CD4-positive, alpha-beta T cell treated with Interferon gamma for 1 hour (primary cell): ENCODE measurements at places on chromosomes 4 and X.
A peak's percentile ranks its signal among the peaks of the same experiment; 100 is the strongest.

DNA sequence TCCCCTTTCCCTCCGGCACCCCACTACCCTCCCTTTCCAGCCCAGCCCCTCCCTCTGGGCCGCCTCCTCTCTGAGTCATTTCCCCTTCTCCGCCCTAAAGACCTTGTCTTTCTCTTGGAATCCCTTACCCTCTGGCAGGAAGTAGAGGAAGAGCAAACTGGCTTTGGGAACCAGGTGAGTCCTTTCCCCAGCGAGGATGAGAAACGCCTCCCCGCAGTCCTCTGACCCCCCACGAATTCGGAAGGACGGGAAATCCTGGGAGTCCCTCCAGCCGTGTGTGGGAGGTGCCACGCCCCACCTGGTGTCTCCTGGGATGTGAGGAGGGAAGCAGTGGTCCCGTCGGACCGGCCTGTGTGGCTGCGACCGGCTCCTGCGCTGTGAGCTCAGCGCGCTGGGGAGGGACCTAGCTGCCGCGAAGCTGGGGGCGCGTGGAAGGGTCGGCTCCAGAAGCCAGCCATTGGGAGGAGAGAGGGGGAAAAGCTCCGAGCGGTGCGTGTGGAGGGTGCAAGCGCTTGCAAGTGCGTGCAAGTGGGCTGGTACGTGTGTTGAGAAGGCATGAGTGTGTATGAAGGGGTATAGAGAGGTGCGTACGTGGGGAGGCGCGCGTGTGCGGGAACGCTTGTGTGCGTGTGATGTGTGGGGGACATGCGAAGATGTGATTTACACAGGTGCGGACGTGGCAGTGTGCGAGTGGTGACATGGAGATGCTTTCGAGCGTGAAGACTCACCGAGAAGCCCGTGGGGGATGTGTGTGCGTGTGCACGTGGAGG, 46.3 kb downstream of the TEX13B start:
- no peak for DNase-seq

- no peak for DNase-seq
Observed at GRCh38 chrX:18160369-18160768, 60.3 kb downstream of the BEND2 start.

DNA sequence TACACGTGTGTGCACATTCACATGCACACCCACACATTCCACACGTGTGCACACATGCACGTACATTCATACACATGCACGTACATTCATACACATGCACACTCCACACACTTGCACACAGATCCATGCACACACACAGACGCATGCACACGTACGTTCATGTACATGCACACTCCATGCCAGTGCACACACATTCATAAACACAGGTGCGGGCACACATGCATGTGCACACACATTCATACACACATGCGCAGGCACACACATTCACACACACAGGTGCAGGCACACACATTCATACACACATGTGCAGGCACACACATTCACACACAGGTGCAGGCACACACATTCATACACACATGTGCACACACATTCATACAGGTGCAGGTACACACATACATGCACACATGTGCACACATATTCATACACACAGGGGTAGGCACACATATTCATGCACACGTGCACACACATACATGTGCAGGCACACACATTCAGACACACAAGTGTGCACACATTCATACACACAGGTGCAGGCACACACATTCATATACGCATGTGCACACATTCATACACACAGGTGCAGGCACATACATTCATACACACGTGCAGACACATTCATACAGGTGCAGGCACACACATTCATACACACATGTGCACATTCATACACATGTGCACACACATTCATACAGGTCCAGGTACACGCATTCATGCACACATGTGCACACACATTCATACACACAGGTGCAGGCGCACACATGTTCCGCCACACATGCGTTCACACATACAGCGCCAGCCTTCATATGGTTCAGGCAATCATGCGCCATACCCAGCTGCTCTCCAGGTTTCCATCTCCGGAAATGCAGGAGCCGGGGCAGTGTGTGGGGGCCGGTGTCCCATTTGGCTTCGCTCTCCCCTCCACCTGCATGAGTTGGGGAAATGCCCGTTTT, 124.8 kb downstream of the HMX1 start:
- no peak for DNase-seq

- no peak for DNase-seq
Observed at GRCh38 chr4:173330590-173330989, 3.6 kb downstream of the HMGB2 start.

GRCh38 chr4:5999830-6000365, 18.3 kb downstream of the C4orf50 start:
- no peak for DNase-seq

DNA sequence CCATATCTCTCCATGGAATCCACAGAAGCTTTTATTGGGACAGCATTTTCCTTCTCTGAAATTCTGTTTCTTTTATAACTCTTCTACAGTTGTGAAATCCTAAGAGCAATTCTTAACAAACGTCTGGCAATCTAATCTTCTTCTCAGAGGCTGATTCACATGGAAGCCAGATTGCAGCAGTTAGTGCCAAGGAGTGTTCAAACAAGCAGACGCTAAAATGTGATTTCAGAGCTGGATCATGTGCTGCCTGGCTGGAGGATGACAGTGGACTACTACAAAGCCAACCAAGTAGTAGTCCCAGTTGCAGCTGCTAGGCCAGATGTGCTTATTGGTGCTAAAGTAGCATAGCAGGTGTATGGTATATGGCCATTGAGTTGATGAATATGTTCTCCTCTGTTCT, 27.7 kb upstream of the GLRB start:
- DNase-seq: no peak

GRCh38 chrX:152177497-152178269, 39.3 kb upstream of the MAGEA10 start:
- no peak for DNase-seq

DNA sequence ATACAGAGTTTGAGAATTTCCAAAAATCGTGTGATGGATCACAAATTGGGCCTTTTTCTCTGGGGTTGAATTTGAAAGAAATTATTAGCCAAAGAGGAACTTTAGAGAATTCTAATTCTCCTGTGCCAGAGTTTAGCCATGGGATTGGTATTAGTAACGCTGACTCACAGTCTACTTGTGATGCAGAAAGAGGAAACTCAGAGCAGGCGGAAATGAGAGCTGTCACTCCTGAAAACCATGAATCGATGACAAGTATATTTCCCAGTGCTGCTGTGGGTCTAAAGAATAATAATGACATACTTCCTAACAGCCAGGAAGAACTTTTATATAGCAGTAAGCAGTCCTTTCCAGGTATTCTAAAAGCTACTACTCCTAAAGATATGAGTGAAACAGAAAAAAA, 64.9 kb downstream of the N4BP2 start:
- DNase-seq: peak; percentile 29

DNA sequence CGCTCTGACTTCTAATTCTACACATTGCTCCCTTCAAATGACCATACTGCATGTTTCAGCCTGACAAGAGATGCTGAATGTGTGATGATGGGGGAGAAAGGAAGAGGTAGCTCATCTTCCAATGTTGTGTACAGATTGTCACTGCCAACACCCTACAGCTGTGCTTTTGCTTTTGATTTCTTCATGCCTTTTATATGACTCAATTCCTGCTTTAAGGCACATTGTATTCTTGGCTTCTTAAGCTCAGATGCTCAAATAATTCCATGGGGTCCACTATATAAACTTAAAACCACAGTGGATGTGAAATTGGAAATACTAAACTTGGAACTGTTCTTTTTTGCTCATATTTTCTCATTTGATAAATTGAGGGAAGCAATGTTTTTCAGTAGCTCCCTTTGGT, 183.2 kb upstream of the WDFY3 start:
- no peak for DNase-seq

- no peak for DNase-seq
Observed at GRCh38 chr4:71052034-71052433, 58.6 kb downstream of the DCK start.

DNA sequence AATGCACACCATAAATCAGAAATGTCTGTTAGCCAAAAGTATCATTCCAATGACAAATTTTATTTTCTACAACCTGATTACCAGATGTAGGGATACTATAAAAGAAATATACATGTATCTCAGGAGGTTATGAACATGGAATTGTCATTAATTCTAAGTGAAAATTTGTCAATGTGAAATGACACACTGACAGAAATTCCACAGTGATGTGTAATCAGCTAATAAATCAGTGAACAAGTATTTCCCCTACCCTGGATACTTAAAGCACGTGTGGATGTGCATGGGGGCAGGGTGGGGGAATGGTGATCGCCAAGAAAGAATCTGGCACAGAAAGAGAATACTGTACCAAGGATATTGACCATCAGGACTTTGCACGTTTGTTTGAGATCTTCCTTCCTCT, 123.6 kb downstream of the SH3RF1 start:
- DNase-seq: no peak

DNA sequence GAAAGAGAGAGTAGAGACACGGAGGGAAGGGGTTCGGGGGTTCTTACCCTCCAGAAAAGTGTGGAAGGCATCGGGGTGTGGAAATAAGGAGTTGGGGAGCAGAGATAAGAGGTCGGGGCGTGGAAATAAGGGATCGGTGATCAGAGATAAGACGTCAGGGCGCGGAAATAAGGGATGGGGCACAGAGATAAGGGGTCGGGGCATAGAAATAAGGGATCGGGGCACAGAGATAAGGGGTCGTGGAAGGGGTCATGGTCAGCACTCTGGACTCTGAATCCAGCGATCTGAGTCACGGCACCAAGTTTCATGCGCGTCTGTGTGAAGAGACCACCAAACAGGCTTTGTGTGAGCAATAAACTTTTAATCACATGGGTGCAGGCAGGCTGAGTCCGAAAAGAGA, 119.1 kb downstream of the PCDH10 start:
- DNase-seq: no peak

DNA sequence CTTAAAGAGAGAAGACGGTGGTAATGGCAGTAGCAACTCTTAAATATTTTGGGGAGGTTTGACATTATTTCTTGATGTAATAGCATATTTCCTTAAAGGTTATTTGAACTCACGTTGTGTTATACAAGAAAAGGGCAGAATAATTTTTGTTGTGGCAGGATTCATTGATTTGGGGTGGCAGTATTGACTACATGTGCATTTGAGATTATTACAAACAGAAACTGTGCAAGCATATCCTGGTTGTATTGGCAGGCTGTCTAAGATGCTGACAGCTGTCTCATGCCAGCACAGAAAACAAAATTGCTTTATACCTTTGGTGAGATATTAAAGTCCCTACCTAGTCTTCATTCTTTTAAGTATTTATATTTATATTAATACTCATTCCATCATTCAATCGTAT, 300.7 kb upstream of the MAGEC2 start:
- no peak for DNase-seq

GRCh38 chr4:79497001-79497400, 89.0 kb upstream of the GK2 start:
- DNase-seq: no peak

DNA sequence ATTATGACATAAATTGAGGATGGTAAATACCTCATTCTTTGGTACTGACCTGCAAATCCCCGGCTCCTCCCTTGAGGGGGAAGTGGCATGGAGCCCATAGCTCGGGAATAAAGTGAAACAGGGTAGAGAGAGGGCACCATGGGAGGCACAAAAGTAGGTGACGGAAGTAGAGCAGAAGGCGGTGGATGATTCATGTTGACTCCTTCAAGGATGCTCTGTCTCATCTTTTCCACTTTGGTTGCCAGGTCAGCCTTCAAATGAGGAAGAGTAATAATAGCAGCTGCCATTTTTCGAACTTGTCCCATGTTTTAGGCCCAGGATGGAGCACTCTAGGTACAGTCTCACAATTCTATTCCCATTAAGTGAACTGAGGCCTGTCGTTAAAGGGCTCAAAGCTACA, 41.4 kb upstream of the PHF8 start:
- no peak for DNase-seq

DNA sequence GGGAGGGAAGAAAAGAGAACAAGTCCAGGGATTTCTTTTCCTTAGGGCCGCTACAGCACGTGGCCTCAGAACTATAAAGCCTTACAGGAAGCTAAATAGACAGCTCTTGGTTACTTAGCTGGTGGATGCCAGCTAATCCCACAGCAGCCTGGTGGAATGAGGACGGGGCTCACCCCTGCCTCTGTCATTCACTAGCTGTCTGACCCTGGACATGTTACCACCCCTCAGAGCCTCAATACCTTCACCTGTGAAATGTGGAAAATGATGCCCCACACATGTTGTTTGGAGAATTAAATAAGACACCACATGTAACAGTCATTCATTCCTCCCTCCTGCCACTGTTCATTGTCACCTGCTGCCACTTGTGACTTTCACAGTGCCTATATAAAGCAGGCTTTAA, 15.7 kb downstream of the CCKAR start:
- no peak for DNase-seq

DNA sequence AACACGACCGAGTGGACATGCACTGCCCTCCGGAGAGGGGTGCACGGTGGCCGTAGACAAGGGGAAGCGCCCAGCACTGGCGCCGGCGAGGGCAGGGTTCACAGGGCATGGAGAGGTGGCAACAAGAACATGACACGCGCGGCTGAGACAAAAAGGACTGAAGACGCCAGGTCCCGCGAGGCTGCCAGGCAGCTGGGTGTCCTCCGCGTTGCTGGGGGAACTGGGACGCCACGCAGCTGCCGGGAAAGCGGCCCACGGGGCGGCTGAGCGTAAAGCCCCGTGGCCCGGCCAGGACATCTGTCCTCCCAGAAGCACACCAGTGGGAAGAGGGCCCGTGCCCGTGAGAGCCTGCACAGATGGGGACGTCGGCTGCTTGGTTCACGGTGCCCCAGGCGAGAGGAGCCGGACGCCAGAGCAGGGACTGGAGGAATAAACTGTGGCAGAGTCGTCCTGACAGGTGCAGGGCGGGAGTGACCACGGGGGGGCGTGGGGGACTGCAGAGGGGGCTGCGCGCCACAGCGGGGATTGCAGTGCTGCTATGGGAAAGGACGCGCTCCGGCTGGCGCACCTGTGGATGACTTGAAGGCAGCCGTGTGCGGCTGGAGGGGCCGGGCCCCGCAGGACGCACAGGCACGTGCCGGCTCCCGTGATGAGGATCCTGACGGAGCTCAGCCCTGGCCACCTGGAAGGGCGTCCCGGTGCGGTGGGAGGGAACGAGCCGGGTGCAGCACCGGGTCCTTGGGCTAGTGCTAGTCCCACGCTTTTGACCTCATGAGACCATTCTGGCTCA, 32.1 kb upstream of the GTPBP6 start:
- no peak for DNase-seq

GRCh38 chrX:21479695-21480270, 105.6 kb downstream of the CNKSR2 start:
- no peak for DNase-seq

DNA sequence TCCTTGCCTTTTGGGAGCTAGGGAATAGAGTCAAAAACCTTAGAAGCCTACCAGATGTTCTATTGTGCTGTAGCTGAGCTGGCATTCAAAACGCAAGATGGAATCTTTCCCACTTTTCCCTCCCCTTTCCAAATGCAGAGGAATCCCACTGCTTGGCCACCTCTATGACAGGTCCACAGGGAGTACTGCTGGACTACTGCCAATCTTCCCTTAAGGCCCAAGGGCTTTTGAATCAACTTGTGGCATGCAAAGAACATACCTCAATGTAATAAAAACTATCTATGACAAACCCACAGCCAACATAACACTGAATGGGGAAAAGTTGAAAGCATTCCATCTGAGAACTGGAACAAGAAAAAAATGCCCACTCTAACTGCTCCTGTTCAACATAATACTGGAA, 139.2 kb upstream of the AGTR2 start:
- no peak for DNase-seq

- no peak for DNase-seq
Observed at GRCh38 chr4:8038083-8038482, 98.4 kb upstream of the AFAP1 start.
